Right ventricle myocardium superior (tissue), 1 donor: ENCODE measurements at places on chromosomes 3 and 15.

DNA sequence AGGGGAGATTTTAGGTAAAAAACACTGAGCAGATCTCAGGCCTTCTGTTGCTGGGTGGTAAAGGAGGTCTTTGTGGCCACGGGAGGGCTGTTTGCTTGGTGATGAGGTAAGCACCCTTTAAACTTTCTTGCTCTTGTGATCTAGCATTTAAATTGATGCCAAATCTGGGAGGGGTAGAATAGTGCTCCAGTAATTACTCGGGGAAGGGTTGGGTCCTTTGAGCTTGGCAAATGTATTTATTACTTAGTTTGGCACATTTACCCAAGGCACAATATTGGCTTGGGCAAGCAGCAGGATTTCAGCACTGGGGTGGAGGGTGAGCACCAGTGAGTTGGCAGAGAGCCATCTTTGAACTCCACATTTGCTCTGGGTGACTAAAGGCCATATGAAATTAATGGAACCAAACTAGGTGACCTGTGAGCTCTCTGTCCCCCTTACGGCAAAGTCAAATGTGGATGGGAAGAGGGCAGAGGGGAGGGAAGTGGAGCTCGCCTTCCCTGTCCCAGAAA, 185.9 kb upstream of the ONECUT1 start:
- DNase-seq: no peak

- no peak for DNase-seq
Measured at GRCh38 chr15:70920981-70921696, 28.5 kb downstream of the LRRC49 start.

GRCh38 chr15:27487846-27488245, 516.9 kb downstream of the GABRG3 start:
- no peak for DNase-seq

- DNase-seq: no peak
Measured at GRCh38 chr15:23645371-23646164, 2.1 kb downstream of the MAGEL2 start.

- no peak for DNase-seq
Measured at GRCh38 chr3:186991470-186991869, 61.1 kb downstream of the ST6GAL1 start.

- no peak for DNase-seq
Measured at GRCh38 chr3:111910806-111911205, 51.7 kb downstream of the PHLDB2 start.

- no peak for DNase-seq
Measured at GRCh38 chr3:168990134-168990533, 673.4 kb downstream of the MECOM start.

DNA sequence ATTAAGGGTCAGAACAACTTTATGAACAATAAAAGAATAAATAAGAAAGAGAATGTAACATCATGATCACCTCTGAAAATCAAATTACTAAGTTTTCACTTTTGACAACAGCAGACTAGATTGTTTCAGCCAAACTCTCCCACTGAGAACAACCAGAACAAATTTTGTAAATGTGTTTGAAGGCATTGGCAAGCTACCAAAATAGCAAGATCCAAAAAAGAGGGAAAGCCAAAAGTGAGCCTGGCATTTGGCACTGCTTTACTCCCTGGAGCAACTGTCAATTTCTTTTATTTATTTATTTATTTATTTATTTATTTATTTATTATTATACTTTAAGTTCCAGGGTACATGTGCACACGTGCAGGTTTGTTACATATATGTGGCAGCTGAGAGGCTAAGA, 67.2 kb downstream of the CFAP44 start:
- no peak for DNase-seq

DNA sequence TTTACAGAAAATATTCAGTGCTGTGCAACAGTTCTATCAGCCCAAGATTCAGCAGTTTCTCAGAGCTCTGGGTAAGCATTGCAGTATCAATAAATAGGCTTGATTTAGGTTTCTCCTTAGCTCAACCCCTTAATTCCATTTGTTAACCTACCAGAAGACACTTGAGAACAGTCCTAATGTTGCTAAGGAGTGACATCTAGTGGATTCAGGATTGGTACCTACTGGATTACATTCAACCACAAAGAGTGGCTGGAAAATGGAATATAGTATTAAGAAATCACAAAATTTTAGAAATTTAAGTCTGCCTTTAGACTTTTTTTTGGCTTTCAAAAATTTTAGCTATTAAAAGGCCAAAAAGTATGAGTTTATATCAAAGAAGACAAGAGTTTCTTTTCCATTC, 34.7 kb downstream of the POLG start:
- no peak for DNase-seq

- DNase-seq: no peak
Measured at GRCh38 chr15:84992157-84992944, 10.7 kb downstream of the PDE8A start.

DNA sequence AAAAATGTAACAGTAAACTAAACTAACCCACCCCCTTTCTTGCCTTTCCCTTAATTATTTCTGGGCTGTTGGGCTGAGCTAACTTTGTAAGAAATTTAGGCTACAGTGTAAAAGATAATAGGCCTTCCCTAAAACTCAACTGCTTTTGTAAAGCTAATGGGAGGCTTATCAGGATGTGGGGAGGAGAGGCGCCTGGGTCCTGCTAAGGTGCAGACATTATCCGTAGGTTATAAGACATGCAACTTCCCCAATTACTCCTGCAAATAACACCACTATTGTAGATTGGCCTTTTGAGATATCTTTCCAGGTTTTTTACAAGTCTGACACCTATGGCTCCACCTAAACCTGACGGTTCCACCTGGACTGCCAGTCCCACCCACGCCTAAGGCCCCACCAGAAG, 88.3 kb downstream of the NPAP1 start:
- no peak for DNase-seq

- peak; percentile 92 for DNase-seq
Measured at GRCh38 chr15:84748274-84749110, at the start of gene ZNF592. ZNF592 (plus strand) TSS chr15:84748592; CDS start chr15:84782676, 34,084 bp downstream.

- no peak for DNase-seq
Measured at GRCh38 chr3:87489892-87490291, 213.5 kb upstream of the POU1F1 start.

- no peak for DNase-seq
Measured at GRCh38 chr15:26083896-26084295, 220.8 kb upstream of the ATP10A start.

GRCh38 chr15:99925661-99926461, 192.6 kb upstream of the LYSMD4 start:
- peak; percentile 78 for DNase-seq

- DNase-seq: no peak
Measured at GRCh38 chr15:80906159-80906766, 83.4 kb downstream of the MESD start.

- DNase-seq: no peak
Measured at GRCh38 chr3:162538491-162538890, 1041.9 kb downstream of the OTOL1 start.

- DNase-seq: no peak
Measured at GRCh38 chr3:13200465-13200864, 127.2 kb upstream of the IQSEC1 start.

DNA sequence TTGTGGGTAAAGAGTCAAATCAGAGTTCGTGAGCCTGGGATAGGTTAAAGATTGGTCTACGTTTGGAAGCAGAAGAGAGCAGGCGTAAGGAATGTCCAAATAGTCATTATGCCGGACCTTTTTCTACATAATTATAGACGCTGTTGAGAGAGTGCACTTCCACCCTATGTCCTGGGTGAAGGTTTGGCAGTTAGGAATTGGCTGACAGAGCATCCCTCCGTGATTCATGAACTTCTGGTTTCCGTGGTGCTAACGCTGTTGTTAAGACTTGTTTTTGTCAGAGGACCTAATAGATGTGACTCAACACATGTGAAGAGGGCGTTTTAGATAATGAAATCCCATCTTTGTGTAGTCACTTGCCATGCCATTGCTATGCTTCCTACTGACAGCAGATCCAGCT, 1.1 kb downstream of the EAF1 start:
- DNase-seq: no peak

- no peak for DNase-seq
Measured at GRCh38 chr3:103729547-103729946, 1294.7 kb downstream of the ZPLD1 start.

- DNase-seq: no peak
Measured at GRCh38 chr15:71136793-71137518, 21.7 kb downstream of the THSD4 start.

DNA sequence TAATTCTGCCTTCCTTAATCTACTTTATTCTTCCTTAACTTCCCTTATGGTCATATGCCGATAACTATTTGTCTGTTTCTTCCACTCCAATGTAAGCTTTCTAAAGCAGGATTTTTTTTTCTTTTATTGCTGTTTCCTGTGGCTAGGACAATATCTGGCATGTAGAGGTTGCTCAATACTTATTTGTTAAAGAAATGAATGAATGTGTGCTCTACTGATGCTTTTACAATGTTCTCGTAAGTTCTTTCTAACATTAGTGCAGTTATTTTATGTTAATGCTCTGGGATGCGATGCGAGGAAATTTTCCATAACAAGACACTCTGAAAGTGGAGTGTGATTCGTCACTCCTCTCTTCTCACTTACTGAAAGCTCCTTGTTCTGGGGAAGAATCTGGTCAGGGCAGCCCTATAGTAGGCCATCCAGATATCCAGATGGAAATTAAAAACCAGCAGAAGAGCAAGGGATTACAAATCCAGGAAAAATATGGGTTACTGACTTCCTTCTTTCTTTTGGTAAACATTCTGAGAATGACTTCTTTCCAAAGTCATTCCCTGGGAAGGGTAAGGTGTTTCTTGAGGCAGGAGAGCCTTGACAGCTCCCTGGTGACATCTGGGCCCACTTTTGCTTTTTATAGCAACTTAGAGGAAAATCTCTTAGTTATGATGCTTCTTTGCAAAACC, 420.4 kb downstream of the PDCD6IP start:
- DNase-seq: no peak

DNA sequence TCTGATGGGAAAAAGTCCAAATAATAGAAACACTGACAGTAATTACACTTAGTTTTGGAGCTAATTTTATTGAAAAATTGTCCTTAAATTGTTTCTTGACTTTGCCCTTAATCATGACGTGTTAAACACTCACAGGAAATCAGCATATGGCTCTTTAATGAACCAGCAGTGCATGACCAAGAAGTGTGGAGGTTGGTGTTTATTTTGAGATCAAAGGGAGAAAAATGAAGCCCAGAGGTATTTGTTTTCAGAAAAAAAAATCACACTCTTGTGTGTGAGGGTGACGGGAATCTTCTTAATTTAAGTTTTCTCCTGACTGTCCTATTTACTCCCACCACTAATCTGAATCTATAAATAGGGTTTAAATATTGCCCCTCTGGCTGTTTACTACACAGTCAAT, 28.8 kb upstream of the SYNM start:
- no peak for DNase-seq

GRCh38 chr15:26525096-26525495, 247.8 kb downstream of the GABRB3 start:
- no peak for DNase-seq

- DNase-seq: peak; percentile 67
Measured at GRCh38 chr3:16528581-16528993, 15.1 kb upstream of the RFTN1 start.

DNA sequence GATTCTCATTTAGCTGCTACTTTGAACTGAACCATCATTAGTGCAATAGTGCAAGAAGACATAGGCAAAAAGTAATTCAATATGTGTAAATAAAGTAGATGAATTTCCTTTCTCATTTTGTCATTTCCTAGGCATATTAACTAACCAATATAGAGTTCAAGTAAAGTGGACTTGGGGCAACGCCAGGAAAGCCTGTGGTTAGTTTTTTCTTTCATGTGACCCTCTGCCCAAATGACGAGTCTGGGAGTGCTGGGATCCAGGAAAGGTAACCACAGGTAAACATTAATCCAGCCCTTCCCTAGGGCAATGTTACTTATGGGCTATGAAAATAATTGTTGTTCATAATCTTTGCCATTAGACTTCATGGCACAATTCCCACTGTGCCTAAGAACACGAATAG, 181.0 kb downstream of the VPS13C start:
- no peak for DNase-seq

GRCh38 chr3:78645628-78646310, 1122.0 kb downstream of the ROBO1 start:
- no peak for DNase-seq

DNA sequence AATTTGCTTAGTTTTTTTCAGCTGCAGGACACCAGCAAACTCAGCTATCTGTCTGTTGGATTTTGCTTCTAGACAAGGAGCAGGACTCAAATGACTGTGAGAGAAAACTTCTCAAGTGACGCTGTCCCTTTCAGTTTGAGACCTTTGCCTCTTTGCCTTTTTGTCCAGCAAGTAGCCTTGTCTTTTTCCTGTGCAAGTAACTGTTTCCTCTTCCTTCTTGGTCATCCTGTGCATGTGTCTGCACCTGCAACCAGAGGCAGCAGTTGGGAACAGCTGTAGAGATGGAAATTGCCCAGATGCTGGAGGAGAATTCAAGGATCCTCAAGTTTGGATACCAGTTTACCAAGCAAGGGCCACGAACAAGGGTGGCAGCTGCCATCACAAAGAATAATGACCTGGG, 23.3 kb upstream of the TMOD3 start:
- DNase-seq: no peak

GRCh38 chr15:75822685-75823278, 20.5 kb upstream of the UBE2Q2 start:
- no peak for DNase-seq

GRCh38 chr15:89672221-89673164, 6.7 kb downstream of the PLIN1 start:
- DNase-seq: no peak

DNA sequence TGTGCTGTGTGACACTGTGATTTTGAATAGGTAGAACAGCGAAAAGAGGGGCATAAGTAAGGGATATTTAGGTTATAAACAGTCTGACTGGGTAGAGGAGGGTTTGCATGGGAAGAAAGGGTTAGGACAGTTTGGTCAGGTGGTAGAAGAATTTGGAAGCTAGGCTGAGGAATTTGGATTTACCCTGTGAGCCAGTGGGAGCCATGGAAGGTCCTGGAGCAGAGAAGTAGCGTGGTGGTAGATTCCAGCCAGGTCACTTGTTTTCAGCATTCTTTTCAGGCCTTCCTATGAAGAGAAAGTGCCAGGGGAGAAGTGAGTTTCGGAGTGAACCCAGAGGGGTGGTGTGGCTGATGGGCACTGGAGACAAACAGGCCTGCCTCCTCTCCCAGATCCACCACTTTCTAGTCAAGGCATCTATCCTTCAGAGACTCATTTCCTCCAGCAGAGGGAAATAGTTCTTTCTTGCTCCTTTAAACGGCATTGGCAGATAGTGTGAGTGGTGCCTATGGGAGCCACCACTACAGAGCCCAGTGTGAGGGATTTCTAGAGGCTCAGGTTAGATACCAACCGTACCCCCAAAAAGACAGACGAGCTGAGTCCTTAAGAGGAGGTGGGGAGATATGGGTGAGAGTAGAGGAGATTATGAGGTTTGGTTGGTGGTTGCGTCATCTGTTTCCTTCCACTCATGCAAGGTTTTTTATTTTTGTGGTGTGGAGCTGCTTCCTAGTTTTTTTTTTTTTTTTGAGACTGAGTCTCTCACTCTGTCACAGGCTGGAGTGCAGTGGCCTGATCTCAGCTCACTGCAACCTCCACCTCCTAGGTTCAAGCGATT, 21.2 kb downstream of the PXK start:
- no peak for DNase-seq

- DNase-seq: peak; percentile 97
Measured at GRCh38 chr3:13895155-13896105, 15.6 kb upstream of the WNT7A start.

GRCh38 chr15:71411538-71412482, 296.5 kb downstream of the THSD4 start:
- no peak for DNase-seq

GRCh38 chr3:31680072-31680870, 147.5 kb downstream of the STT3B start:
- DNase-seq: no peak
